DMS 273 treated with DMSO at 0.1 percent for 48 hours (cell line): ENCODE measurements at places on chromosomes 11 and 22.

- DNase-seq, result peak; percentile 26
These were observed 131.2 kb upstream of the MTMR2 start for GRCh38 chr11:96054870-96055705.

- DNase-seq, result peak; percentile 7
These were observed 5.2 kb downstream of the FXYD2 start for GRCh38 chr11:117819096-117820040.

DNA sequence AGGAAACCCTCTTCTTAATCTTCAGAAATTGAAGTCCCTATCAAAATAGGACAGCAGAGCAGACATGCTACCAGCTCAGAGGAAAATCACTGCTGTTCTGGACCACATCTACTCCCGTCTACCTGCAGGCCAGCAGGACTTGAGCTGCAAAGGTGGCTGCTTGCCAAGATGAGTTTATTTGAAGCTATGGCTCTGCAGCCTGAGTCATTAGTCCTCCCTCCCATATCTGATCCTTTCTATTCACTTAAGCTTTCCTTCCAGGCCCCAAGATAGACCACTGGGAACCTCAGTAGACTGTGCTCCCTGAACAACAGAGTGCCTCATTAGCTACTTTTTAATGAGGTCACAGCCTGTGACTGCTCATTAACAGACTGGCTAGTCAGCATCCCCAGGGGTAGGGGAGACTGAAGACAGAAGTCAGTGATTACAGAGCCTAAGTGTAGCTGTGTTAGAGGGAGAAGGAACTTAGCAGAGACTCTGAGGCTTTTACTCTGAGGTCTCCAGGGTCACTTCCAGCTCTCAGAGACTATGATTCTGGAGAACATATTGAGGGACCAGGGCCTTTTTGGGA, 6.8 kb upstream of the OR10A2 start:
- no peak for DNase-seq

GRCh38 chr11:61151545-61152252, 9.5 kb downstream of the VPS37C start:
- no peak for DNase-seq

GRCh38 chr22:37045958-37046357, 5.6 kb upstream of the KCTD17 start:
- no peak for DNase-seq

GRCh38 chr11:102384419-102385079, 37.5 kb downstream of the BIRC2 start:
- DNase-seq, result no peak

DNA sequence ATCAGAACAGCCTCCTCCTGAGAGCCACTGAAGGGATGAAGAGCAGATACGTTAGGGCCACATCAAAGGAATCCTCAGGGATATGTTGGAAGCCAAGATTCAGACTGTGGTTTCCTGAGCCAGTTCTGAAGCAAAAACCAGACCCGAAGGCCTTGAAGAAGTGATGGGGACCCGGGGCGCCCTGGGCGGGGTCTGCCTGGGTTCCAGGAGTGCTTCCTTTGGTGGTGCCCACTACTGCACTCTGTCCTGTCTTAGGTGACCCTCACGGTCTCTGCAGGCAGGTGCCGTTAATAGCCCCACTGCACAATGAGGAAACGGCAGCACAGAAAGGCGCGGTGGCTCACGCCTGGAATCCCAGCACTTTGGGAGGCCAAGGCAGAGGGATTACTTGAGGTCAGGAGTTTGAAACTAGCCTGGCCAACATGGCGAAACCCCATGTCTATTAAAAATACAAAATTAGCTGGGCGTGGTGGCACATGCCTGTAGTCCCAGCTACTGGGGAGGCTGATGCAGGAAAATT, 12.9 kb upstream of the SH3BP1 start:
- DNase-seq, result no peak

DNA sequence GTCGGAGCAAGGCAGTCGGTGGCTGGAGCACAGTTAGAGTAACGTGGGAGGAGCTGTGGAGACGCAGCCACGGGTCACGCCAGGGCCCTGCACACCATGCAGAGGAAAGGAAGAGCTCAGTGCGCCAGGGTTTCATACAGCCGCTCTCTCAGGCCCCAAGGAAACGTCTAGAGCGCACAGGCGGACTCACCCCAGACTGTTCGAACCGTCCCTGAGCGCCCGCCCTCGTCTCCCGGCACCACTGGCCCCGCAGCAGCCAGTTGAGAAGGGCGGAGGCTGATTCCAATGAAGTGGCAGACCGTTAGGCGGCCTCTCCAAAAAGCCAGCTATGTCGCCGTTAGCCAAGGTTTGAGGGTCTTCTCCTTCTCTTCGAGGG, 483 bp upstream of the HYLS1 start:
- no peak for DNase-seq

DNA sequence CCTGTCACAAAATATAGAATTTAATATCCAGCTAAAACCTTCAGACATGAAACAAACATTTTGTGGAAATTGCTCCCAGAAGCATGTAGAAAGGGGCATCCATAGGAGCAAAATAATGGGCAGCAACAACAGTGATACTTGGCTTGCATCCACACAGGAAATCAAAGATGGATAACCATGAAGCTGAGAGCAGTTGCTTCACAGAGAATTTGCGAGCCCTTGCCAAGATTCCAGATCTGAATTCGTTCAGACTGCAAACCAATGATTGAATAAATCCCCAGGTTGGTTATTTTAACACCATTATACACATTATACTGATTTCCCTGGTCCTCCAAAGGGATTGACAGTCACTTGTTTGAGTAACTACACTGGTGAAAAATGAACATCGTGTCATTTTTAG, 15.6 kb upstream of the OR51L1 start:
- no peak for DNase-seq

GRCh38 chr11:30967579-30967978, 381.4 kb upstream of the MPPED2 start:
- DNase-seq, result no peak

- DNase-seq, result no peak
These were observed 14.6 kb upstream of the OR52D1 start for GRCh38 chr11:5473921-5474320.

DNA sequence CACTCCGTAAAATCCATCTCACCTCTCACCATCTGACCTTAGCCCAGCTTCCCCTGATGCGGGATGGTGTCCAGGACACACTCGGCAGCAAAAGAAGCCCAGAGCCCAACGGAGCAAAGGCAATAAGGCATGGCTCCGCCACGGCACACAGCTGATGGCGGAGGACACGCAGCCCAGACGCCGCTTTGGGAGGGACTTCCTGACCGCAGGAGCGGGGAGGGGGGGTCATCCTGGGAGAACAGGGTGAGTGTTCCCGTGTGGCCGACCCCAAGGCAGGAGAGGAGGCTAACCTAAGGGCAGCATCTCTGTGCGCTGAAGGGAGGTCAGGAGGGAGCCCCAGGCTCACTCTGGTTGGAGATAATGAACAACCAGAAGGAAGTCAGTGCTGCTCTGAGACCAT, 71.3 kb downstream of the TRMU start:
- no peak for DNase-seq

- DNase-seq, result no peak
These were observed 55.0 kb upstream of the ZBTB44 start for GRCh38 chr11:130369713-130370112.

DNA sequence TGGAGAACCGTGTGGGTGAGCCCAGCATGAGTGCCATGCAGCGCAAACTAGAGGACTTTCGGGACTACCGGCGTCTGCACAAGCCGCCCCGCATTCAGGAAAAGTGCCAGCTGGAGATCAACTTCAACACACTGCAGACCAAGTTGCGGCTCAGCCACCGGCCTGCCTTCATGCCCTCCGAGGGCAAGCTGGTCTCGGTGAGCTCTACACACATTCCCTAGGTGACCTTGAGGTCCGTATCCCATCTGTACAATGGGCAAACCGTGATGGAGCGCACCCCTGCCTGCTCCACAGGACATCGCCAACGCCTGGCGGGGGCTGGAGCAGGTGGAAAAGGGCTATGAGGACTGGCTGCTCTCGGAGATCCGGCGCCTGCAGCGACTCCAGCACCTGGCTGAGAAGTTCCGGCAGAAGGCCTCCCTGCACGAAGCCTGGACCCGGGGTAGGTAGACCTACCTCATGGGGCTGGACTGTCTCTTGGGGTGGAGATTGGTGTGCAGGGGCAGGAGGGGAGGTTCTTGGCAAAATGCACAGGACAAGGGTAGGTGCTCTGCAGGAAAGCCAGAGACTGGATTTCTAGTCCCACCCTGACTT, 10.6 kb downstream of the CTSF start:
- no peak for DNase-seq
